ENCODE measurements at places on chromosomes 4 and X.

- DNase-seq: no peak
Measured at GRCh38 chr4:10094841-10095240, 21.8 kb downstream of the WDR1 start.

GRCh38 chrX:105753411-105753810, 68.9 kb upstream of the NRK start:
- DNase-seq: no peak

DNA sequence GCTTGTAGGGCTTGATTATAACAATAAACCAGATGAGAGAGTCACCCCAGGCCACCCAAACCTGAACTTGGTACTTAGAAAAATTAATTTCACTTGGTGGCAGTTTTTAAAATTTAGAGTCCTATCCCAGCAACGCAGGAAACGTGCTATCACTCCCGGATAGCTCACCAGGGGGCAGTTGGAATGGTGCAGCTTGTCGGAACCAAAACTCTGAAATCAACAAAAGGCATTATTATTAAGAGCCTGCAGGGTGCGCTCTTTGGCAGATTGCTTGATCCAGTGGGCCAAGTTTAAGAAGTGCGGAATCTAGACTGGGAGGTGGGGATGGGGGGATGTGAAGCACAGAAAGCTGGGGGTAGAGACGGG, 2.4 kb downstream of the FRAS1 start:
- DNase-seq: no peak

DNA sequence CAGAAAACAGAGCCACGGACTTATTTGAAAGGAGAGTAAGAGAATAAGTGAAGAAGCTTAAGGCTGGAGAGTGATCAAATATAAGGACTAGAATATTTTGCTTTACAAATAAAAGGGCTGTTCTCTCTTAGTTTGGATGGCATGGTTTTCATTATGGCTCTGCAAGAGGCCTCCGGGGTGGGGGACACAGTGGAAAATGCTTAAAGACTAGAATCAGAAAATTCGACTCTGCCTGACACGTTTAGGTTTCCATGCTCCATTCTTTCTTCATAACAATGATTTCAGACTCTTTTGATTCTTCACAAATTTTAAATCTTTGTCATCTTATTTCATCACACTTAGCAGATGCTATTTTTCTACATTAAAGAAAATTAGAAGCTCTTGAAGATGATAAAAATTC, 632.4 kb upstream of the BOD1L1 start:
- no peak for DNase-seq

DNA sequence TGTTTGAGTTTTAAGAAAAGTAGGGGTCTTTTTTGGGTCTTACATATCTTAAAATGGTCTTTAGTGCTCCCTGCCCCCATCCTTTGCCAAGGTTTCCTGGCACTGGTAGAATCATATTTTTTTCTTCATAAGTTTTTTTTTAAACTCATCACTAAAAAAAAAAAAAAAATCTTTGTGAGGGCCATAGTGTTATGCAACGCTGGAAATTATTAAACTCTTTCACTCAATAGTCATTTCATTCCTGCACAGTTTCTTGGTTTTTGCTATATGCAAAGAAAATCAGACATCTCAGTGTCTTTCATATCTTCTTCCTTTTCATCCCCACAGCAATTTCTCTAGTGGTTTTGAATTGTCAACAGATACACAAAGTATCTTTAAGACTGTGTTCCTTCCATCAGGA, 95.6 kb downstream of the TMA16 start:
- DNase-seq: no peak

DNA sequence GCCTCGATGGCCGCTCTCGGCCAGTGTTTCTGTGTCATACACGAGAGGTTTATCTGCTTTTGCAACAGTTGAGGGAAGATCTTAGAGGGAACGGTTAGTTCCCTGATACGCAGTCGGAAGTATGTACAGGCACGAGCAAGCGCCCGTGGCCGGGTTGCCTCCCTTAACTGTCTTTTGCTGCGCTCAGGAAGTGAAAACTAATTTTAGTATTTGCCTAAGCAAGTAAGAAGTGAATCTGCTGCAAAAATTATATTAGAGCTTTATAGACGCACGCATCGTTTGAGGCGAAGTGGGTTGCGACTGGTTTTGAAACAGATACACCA, 695 bp downstream of the MTM1 start:
- no peak for DNase-seq

- no peak for DNase-seq
Measured at GRCh38 chr4:181685911-181686310, 557.3 kb upstream of the TENM3 start.

- DNase-seq: peak; percentile 18
Measured at GRCh38 chr4:139950568-139950967, 203.4 kb downstream of the MAML3 start.

- DNase-seq: no peak
Measured at GRCh38 chrX:77118686-77119085, 328.5 kb upstream of the FGF16 start.

GRCh38 chr4:139763672-139764071, 98.1 kb downstream of the MGST2 start:
- no peak for DNase-seq

- DNase-seq: no peak
Measured at GRCh38 chr4:83910693-83911092, 374.8 kb downstream of the GPAT3 start.

DNA sequence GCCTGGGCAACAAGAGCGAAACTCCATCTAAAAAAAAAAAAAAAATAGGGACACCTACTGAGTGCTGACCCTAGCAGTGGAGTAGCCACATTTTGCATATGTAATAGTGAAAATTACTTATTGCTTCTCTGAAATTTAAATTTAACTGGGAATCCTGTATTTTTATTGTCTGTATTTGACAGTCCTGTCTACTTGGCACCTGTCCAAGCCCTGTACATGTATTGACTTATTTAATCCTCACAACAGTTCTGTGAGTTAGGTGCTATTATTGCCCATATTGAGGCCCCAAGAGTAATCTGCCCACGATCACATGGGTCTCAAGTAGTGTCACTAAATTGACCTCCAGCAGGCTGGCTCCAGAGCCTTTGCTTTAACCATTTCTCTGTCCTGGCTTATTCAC, 81.6 kb downstream of the WDR19 start:
- DNase-seq: no peak

- no peak for DNase-seq
Measured at GRCh38 chrX:41779941-41780340, 56.0 kb downstream of the GPR82 start.

DNA sequence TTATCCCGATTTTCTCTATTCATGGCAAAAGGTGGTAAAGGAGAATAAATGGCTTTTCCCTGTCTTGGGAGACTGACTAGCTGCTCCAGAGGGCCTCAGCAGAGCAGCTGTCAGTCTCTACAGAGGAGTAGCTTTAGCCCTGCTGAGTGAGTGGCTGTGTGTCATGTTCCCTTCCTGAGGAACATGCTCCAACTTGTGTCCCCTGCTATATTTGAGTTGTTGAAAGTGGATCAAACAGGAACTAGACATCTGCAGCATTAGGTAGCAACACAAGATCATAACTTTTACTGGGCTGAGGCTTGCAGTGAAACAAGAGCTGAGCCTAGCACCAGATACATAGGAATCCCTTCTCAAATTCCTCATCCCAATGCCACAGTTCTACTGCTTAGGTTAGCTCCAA, 26.7 kb upstream of the PLAC1 start:
- no peak for DNase-seq

GRCh38 chr4:17081179-17081578, 182.7 kb upstream of the LDB2 start:
- DNase-seq: no peak

GRCh38 chr4:103306870-103307375, 108.8 kb upstream of the CENPE start:
- no peak for DNase-seq

DNA sequence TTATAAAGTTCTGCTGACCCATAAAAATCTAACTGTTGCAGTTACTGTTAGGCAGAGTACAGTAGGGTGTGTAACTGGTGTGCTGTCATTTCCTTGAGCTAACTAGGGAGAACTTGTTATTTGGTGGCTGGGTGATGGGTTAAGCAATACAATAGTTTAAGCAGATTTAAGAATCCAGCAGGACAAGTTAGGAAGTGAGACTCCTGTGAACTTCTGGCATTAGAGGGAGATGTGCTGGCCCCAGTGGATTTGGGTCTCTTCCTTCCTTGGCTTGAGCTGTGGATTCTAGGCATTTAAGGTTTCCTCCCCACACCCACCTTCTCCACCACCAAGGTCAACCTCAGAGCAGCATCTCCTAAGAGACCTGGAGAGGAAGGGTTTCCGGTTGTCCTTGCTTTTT, 70.5 kb downstream of the CLCN5 start:
- no peak for DNase-seq

GRCh38 chr4:68401231-68401630, 46.0 kb upstream of the TMPRSS11E start:
- DNase-seq: no peak

DNA sequence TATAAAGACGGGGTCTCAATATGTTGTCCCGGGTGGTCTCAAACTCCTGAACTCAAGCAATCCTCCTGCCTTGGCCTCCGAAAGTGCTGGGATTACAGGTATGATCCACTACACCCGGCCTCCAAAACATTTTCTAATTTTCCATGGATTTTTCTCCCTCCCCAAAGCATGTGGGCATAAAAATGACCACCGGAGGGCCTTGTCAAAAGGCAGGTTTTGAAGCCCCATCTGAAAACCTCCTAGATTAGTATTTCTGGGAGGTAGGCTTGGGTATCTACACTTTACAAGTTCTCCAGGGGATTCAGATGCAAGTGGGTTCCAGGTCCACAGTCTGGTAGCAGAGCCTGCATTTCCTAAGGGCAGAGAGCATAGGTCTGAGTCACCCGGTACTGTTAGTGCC, 1.4 kb upstream of the GPR173 start:
- no peak for DNase-seq

DNA sequence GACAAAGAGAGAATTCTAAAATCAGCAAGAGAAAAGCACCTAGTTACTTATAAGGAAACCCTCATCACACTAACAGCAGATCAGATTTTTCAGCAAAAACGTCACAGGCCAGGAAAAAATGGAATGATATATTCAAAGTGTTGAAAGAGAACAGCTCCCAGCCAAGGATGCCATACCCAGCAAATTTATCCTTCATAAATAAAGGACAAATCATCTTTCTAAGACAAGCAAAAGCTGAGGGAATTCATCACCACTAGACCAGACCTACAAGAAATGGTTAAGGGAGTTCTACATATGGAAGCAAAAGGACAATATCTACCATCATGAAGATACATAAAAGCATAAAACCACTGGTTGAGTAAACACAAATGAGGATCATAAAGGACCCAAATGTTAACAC, 53.6 kb downstream of the MANBA start:
- no peak for DNase-seq

- DNase-seq: no peak
Measured at GRCh38 chr4:137387924-137388323, 144.4 kb downstream of the PCDH18 start.

DNA sequence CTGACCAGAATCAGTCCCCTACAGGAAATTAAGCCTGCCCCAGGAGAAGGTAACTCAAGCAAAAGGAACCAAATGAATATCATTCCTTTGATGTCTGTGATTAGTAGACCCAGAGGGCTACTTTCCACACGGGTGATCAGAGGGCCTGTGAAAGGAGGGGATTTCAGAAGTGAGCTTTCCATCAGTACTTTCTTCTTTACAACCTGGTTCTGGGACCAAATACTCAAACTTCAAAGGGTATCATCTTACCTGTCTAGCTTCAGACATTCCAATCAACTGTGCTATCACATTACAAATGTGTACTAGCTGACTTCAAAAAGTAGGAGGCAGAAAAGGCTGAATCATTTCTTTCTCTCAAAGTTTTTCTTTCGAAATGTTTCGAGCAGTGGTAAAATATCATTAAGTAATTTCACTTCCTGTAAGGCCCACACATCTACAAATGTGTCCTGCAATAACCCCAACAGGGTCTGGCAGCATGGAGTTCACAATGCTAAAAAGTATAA, 23.9 kb downstream of the ACSL4 start:
- DNase-seq: no peak

DNA sequence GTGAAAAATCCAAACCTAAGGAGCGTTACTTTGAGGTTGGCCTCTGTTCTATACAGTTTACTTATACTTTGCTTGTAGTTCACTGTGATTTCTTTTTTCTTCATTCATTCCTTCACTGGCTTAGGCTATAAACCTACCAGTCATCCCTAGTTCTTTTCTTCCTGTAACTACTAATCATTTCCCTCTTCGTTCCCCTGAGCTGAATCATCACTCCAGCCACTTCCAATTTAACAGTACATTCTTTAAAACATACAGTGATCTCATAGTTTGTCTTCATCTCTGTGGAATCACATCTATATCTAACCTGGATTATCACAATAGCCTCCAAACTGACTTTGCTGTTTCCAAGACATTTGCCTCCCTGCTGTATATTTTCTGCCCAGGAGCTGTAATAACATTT, 25.2 kb upstream of the NPFFR2 start:
- no peak for DNase-seq

DNA sequence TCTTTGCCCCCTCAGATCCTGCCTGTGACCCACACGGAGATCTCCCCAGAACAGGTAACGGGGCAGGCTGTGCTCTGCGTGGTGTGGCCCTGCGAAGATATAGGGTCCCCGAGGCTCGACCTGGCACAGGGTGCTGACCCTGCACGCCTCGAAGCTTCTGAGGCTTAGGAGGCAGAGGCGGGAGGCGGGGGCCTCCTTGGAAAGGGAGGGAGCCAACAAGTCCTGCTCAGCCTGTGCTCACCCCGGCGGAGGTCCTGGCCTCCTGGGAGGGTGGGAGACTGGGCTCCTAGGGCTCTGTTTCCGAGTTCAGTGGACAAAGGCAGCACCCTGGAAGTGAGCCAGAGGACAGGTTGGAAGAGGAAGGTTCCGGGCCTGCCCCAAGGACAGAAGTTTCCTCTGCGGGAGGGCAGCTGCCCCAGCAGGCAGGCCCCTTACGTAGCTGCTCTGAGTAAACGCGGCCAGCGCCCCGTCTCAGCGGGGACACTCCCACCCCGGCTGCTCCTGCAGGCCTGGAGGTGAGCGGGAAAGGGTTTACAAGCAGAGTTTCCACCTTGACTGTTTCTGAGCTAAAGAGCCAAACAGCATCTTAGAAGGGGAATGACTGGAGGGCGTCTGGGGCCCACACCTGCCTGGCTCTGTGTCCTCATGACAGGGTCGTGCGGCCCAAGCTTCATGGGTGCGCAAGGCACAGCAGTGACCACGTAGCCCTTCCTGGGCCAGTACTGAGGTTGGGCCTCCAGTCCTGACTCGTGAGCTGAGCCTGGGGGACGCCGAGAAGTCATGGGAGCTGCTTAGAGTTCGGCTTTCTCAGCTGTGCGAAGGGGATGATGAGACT, 16.1 kb downstream of the TMEM175 start:
- DNase-seq: no peak

- no peak for DNase-seq
Measured at GRCh38 chr4:107630185-107630705, 89.8 kb downstream of the PAPSS1 start.

GRCh38 chrX:133477986-133478385, 62.7 kb upstream of the GPC4 start:
- DNase-seq: no peak

GRCh38 chr4:3374667-3375066, 67.1 kb upstream of the HGFAC start:
- no peak for DNase-seq

DNA sequence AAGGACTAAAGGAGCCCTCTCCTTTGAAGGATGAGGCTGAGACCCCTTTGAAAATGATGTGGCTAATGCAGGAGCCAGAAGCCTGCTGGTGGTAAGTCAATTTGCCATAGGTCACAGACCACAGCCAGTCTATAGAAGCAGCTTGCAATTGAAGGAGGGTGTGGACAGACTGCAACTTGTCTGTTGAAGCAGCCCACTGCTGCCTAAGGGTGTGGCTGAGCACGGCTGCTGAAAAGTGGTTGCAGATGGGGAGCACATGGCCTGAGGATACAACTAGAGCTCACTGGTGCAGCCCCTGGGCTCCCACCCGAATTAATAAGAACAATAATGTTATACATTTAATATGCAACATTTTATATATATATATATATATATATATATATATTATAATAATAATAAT, 11.4 kb upstream of the EXOC1L start:
- DNase-seq: no peak
